Progenitor cell of endocrine pancreas (in vitro differentiated cells): ENCODE measurements at places on chromosomes 7 and 10.
A peak's percentile ranks its signal among the peaks of the same experiment; 100 is the strongest.

GRCh38 chr7:45970454-45970853 is 49.4 kb upstream of the IGFBP3 start:
- no peak for DNase-seq

DNA sequence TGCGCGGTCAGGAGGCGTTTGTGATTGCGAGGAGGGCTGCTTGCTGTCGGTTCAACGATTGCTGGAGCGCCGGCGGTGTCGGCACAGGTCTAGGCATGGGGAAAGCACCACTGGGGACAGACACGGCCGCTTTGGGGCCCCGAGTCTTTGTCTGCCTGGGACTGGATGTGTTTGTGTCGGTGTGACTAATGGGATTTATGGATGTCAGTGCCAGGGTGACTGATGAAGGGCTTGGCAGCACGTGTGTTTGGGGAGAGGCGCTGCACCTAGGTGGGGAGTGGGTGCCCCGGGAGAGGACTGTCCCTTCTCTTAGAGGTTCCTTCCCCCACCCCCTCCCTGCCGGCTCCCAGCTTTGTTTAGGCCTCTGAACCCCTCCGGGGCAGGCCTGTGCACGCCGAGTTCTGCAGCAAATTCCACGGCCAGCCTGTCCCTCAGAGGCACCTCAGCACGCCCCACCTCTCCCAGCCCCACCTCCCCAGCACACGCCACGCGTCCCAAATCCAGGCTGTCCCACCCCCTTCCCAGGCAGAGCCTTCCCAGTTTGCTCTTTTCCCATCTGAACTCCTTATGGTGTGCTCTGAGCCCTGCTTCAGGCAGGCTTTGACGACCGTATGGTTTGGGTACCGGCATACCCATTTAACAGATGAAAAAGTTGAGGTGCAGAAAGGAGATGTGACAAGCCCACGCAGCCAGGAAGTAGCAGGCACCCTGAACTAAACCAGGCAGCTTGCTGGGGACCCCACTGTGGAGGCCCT is 6.4 kb upstream of the TNRC18 start:
- no peak for DNase-seq

DNA sequence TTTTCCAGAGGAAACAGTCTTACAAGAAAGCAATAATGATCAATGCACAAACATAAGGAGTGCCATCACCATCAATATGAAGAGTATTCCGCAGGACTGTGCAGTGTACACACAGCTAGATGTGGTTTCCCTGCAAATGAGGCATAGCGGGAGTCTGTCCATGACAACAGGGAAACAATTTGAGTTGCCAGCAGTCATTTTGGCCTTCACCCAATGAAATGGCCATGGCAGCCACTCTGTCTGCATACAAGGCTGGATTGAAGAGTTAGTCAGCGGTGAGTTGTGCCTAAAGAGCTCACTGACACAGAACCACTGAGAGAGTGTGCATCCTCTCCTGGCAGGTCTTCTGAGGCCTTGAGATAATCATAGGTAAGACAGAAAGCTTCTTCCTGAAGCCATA is 303.3 kb downstream of the IPMK start:
- no peak for DNase-seq

GRCh38 chr10:124886195-124886594 is 55.7 kb upstream of the ZRANB1 start:
- DNase-seq: no peak

GRCh38 chr10:132392811-132393694 is 3.9 kb upstream of the PWWP2B start:
- DNase-seq: no peak

GRCh38 chr7:47875998-47876744 is 72.1 kb downstream of the PKD1L1 start:
- DNase-seq: no peak

- no peak for DNase-seq
Measured at GRCh38 chr7:28191184-28191583, 10.6 kb upstream of the JAZF1 start.

DNA sequence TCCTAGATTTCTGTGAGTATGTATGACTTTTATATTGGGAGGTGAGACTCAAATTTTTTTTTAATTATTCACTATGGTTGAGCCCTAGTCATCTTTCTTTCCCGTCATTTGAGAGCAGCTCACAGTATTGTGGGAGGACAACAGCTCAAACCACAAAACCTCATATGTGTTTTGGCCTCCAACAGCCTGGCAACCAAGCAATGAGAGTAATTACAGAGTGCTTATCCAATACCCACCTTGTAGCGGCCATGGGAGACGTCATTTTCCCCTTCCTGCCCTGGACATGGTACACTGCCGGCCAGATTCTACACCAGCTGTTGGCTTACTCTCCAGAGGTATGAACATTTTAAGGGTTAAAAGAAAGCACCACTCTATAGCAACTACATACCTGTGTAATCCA is 49.1 kb downstream of the DOCK4 start:
- no peak for DNase-seq

DNA sequence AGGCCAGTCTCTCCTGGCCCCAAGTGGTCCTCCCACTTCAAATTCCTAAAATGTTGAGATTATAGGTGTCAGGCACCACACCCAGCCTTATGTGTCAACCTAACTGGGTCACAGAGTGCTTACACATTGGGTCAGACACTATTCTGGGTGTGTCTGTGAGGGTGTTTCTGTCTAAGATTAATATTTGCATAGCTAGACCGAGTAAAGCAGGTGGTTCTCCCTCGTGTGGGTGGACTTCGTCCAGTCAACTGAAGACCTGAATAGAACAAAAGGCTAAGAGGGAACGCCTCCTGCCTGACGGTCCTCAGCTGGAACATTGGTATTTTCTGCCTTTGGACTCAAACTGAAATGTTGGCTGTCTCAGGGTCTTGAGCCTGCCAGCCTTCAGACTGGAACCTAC is 11.5 kb downstream of the PPIF start:
- no peak for DNase-seq

GRCh38 chr10:21693418-21693817 is 159.4 kb downstream of the MLLT10 start:
- DNase-seq: no peak

DNA sequence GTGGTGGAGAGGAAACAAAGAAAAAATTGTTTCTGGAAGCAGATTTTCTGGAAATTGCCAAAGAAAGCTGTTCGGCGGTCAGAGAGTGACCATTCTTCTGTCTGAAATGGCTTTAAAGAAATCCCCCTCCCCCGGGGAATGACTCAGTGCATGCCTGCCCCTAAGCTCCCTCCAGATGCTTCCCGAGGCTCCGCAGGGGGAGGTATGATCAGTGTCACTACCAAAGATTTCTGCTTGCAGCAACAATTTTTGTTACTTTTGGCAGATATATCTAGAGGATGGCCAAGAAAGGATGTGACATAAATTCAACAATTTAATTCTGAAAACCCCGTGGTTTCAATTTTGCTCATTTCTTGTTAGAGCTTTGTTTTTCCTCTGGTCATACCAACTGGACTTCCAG is 163.9 kb downstream of the JCAD start:
- no peak for DNase-seq

DNA sequence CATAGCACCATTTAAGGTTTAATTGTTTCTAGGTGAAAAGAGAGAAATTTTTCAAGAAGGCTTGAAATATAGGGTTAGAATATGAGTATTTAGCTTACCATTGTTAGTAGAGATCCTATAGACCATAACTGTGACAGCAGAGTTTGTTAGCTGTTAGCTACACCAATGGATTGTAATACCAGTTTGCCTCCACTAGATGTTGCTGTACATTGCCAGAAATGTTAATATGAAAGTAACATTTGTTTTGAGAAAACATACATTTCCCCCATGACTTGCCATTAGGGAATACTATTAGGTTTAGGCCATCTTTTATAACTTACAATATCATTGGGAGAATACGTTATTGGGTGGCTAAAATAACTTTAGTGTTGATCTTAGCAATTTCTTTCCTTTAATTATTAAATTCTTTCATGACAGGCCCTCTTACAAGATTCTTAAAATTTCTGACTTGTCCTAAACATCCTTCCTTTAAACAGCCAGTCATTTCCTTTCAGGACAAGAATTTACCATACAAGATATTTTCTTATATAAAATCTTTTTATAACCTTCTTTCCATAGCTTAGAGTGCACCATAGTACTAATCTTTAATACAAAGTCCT is 39.5 kb downstream of the ZNF117 start:
- DNase-seq: no peak

DNA sequence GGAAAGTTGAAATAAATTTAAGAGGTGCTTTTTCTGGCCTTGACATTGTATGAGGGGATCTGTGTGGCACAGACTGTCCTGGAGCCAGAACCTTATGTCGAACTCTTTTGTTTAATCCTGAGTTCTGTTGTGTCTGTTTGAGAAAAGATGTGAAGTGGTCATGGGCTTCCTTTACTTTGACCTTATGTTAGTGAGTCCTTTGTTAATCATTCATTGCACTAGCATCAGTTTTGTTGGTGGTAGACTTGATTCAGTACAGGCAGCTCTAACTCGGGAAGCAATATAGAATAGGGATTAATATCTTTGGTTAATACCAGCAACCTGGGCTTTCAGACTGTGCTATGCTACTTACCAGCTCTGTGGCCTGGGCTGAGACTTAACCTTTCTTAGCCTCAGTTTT is 123.9 kb upstream of the FZD1 start:
- no peak for DNase-seq

DNA sequence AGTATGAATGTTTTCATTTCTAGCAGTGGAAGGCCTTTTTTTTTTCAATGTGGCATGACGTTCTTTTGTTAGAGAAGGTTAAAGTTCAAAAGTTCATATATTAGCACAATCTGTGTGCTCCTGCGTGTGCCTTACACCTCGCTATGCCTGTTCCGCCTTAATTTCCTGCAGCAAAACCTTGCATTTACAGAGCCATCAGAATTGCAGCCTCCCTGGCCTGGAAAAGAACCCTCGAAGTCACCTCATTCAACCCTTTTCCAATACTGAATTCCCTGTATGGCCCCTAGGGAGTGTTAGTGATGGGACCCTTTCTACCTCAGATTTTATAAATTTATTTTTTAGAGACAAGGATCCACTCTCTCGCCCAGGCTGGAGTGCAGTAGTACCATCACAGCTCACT is 103.5 kb upstream of the ZNF438 start:
- no peak for DNase-seq

GRCh38 chr10:16735671-16736070 is 81.6 kb downstream of the RSU1 start:
- DNase-seq: no peak

GRCh38 chr7:100539436-100540006 is 518 bp downstream of the AGFG2 start:
- no peak for DNase-seq

- DNase-seq: no peak
Measured at GRCh38 chr10:32376771-32377170, 29.8 kb upstream of the EPC1 start.

DNA sequence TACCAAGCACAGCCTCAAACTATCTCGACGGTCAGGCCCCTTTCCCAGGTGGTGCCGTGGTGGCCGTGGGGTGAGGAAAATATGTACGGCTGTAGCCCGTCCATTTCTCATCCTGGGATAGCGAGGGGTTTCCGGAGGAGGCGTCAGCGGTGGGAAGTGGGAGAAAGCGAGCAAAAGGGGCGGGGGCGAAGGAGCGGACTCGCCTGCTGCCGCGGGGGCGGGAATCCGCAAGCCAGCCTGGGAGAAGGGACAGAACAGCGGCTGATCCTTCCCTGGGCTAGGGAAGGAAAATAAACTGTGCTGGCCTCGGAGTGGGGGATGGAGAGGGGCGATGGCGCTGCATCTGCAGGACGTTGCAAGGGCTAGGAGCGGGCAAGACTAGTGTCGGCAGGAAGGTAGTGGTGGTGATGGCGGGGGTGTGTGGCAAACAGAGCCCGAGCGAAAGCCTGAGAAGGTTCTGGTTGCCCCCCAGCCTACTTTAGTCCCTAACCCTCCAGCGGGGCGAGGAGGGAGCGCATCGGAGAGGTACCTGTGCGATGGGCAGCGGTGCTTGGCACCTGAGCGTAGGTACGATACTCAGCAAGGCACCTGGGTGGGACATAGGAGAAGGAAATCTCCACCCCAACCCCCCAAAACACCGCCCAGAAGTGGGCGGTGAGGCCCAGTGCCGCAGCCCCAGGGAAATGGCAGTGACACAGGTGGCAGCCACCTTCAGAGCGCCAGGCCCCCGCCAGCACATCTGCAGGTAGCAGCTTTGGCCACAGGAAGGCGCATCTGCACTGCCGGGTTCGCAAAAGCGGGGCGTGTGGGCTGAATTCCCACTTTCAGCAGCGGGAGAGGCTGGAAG is 49.9 kb upstream of the STEAP1B start:
- peak; percentile 73 for DNase-seq

- no peak for DNase-seq
Measured at GRCh38 chr10:82883603-82884002, 1008.6 kb downstream of the NRG3 start.

DNA sequence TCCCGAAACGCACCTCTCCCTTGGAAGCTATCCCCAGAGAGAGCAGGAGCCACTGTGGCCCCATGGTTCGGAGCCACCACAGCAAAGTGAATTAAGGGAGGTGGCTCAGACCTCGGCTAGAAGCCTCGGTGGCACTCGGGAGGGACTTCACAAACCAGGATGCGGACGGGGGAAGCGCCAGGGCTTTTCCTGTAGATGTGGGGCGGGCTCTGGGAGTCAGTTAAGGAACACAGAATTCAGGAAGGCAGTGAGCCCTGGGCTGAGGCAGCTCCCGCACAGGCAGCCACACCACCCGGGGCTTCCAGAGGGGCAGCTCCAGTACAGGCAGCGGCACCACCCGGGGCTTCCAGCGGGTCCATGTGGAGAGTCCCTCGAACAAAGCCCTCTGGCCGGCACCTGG is 42.7 kb upstream of the DPYSL4 start:
- DNase-seq: no peak

- DNase-seq: no peak
Measured at GRCh38 chr7:13099154-13099795, 411.8 kb downstream of the ARL4A start.

GRCh38 chr7:8491106-8491505 is 57.7 kb downstream of the NXPH1 start:
- no peak for DNase-seq

GRCh38 chr7:26853788-26854393 is 10.5 kb downstream of the SKAP2 start:
- no peak for DNase-seq

DNA sequence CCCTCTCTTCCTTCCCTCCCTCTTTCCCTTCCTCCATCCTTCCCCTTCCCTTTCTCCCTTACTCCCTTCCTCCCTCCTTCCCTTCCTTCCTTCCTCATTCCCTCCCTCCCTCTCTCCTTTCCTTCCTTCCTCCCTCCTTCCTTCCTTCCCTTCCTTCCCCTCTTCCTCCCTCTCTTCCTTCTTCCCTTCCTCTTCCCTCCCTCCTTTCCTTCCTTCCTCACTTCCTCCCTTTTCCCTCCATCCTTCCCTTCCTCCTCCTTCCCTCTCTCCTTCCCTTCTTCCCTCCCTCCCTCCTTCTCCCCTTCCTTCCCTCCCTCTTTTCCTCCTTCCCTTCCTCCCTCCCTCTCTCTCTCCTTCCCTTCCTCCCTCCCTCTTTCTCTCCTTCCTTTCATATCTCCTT is 12.7 kb upstream of the SLC18A2 start:
- no peak for DNase-seq
